ENCODE measurements at places on chromosomes 5 and 9. TPM values are rescaled to one million over a fixed set of nuclear protein-coding genes. Genes with fewer than 3 reads are reported as not detected.

- DNase-seq, result no peak
These were observed 5.6 kb downstream of the SPOUT1 start for GRCh38 chr9:128823903-128824406.

Gene C5orf63
- total RNA-seq, result 1.7 TPM

- no peak for DNase-seq
These were observed 145.3 kb downstream of the MLLT3 start for GRCh38 chr9:20476912-20477521.

GRCh38 chr5:138664276-138664943 lies 88.8 kb upstream of the CTNNA1 start:
- DNase-seq, result no peak

Gene MRPS2
- total RNA-seq, result 23.0 TPM

GRCh38 chr9:131704141-131704983 lies 35.5 kb downstream of the RAPGEF1 start:
- DNase-seq, result no peak
